ENCODE measurements at places on chromosomes 2 and 18. TPM values are rescaled to one million over a fixed set of nuclear protein-coding genes. Genes with fewer than 3 reads are reported as not detected.

NEURL3 gene
- not detected for total RNA-seq

ASB18 gene
- total RNA-seq = 47.1 TPM

EEF1B2 gene
- 269 TPM for total RNA-seq

BARD1 gene
- total RNA-seq = 11.6 TPM

FOXI3 gene
- not detected for total RNA-seq

DCDC2C gene
- not detected for total RNA-seq

RNU2-63P gene
- total RNA-seq = not detected

SETBP1 gene
- total RNA-seq = 5.0 TPM

ARPC2 gene
- 136 TPM for total RNA-seq

C2orf15 gene
- total RNA-seq = not detected

TMEM131 gene
- total RNA-seq = 30.6 TPM

BCL2 gene
- 23.1 TPM for total RNA-seq

SERPINB13 gene
- total RNA-seq = not detected

RFX8 gene
- 0.15 TPM for total RNA-seq

IL36A gene
- not detected for total RNA-seq

GBX2 gene
- total RNA-seq = not detected

EFR3B gene
- total RNA-seq = 7.8 TPM

RAB6C gene
- 0.20 TPM for total RNA-seq

CTAGE1 gene
- not detected for total RNA-seq

MALL gene
- total RNA-seq = 7.2 TPM

CDKL4 gene
- 0.52 TPM for total RNA-seq

POTEI gene
- not detected for total RNA-seq

SLC39A10 gene
- total RNA-seq = 7.6 TPM

RNF125 gene
- total RNA-seq = 1.1 TPM

C2orf80 gene
- not detected for total RNA-seq

FSHR gene
- not detected for total RNA-seq

CSRNP3 gene
- total RNA-seq = 9.4 TPM

ZAP70 gene
- 0.78 TPM for total RNA-seq

LYPD6B gene
- total RNA-seq = not detected

ACKR3 gene
- total RNA-seq = 61.9 TPM

NRP2 gene
- total RNA-seq = 12.8 TPM

NIF3L1 gene
- 18.5 TPM for total RNA-seq

FAM110C gene
- total RNA-seq = 2.0 TPM

HOXD1 gene
- not detected for total RNA-seq

MEP1B gene
- total RNA-seq = not detected

GNAL gene
- 1.4 TPM for total RNA-seq

ZBTB7C gene
- 1.5 TPM for total RNA-seq

GCA gene
- total RNA-seq = 6.4 TPM

ATP6V1B1 gene
- total RNA-seq = 1.3 TPM

LCT gene
- total RNA-seq = not detected

DTNA gene
- total RNA-seq = 190 TPM

NR4A2 gene
- total RNA-seq = 4.0 TPM

SERPINB12 gene
- not detected for total RNA-seq

UPP2 gene
- not detected for total RNA-seq

GPR45 gene
- not detected for total RNA-seq

SULT1C2 gene
- 2.4 TPM for total RNA-seq

PRLH gene
- total RNA-seq = not detected

ALPI gene
- total RNA-seq = not detected

UGT1A4 gene
- total RNA-seq = not detected

DES gene
- 18,019 TPM for total RNA-seq

AQP12A gene
- total RNA-seq = not detected

TUBB8B gene
- not detected for total RNA-seq

SMYD1 gene
- 533 TPM for total RNA-seq

LAMA3 gene
- 3.2 TPM for total RNA-seq
